Right hindlimb (tissue), 1 donor: ENCODE measurements at places on chromosomes 5 and 9.

DNA sequence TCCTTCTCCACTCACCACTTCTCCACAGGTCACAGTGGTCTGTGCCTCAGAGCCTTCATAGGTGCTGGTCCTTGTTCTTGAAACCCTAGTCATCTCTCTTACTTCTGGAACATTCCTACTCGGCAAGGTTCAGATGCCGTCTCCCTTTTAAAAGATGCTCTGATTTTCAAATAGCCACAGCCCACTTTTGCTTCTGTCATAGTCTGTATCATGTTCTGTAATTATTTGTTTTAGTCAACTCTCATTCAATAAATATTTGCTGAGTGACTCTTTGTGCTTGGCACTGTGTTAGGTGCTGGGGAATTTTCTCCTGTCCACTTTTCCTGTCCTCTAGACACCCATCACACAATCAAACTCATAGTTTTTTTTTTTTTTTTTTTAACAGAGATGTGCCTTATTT lies 181.3 kb upstream of the IL12B start:
- DNase-seq = no peak

DNA sequence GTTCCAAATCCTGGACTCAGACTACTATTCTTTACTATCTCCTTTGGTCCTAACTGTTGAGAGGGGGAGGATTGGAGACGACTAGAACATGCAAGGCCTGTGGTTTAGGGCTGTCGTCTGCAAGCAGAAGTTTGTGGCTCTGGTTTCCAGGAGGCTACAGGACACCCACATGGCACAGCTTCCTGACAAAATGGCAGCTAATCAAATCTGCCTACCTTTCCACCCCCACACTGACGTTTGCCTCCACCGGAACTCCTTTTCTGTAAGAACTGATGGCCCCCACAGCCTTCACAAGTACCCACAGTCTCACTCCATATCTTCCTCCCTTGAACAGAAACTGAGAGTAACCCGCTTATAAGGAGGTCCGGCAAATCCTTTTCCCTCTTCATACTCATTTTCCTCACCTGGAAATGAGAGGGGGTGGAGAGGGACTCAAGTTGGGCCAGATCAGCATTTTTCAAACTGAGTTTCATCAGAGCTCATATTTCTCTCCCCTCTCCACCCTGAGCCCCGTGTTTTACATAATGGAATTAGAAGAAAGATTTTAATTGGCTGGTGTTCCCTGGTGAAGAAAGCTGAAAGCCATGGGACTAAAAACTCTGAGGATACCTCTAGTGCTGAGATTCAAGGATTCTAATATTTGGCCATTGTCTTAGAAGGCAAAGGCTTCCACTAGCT lies 5.2 kb downstream of the SLC31A2 start:
- no peak for DNase-seq

GRCh38 chr9:114285166-114285867 lies 37.6 kb upstream of the ORM1 start:
- DNase-seq = peak; percentile 84

DNA sequence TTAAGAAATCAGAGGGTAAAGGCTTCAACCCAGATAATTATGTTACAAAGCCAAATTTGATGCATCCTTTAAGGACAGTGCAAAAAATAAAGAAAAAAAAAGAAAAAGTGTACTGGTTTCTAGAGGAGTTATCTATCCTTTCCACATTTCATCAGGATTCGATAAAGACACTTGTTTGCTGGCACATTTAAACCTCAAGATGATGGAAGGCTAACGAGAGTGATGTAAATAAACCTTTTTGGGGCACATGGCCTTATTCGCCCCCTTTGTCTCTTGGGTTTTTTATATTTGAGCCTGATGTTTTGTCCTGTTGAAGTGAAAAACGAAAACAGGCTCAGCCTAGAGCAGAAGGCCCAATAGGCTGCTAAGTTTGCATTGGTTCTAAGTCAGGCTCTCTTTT lies 416.5 kb downstream of the TAF11L14 start:
- DNase-seq = no peak

GRCh38 chr5:31096238-31096865 lies 97.1 kb upstream of the CDH6 start:
- no peak for DNase-seq

DNA sequence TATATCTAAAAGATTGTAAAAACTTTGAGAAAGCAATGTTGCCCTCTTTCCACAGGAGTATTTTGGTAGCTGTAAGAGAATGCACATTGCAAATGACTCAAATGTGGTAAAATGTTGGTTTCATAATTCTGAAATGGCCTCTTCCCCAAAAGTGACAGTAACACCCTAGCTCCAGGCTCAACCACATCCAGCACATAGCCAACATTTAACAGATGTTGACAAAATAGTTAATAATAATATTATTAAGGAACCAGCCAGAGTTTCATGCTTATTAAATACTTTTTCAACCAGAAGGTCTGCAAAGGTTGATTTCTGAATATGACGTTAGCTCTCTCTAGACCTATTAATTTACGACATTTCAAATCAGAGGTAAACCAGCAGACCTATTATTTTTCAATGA lies 1.3 kb downstream of the ANXA1 start:
- no peak for DNase-seq

DNA sequence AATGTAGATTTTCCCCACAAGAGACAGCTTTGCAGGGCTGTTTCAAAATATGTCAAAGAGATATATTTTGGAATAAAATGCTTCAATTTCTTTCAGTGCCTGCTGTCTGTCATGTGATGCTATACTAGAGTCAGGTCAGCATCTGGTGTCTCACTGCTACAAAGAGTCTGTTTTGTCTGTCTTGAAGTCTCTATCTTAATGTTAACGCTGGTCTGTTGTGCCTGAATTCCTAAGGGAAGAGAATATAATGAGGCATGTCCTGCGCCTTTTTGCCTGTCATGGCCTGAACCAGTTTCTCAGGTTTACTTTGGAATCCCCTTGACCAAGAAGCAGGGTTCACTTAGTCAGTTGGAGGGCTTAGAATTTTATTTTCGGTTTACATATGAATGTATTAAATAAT lies 176.4 kb downstream of the PDZD2 start:
- DNase-seq = no peak

DNA sequence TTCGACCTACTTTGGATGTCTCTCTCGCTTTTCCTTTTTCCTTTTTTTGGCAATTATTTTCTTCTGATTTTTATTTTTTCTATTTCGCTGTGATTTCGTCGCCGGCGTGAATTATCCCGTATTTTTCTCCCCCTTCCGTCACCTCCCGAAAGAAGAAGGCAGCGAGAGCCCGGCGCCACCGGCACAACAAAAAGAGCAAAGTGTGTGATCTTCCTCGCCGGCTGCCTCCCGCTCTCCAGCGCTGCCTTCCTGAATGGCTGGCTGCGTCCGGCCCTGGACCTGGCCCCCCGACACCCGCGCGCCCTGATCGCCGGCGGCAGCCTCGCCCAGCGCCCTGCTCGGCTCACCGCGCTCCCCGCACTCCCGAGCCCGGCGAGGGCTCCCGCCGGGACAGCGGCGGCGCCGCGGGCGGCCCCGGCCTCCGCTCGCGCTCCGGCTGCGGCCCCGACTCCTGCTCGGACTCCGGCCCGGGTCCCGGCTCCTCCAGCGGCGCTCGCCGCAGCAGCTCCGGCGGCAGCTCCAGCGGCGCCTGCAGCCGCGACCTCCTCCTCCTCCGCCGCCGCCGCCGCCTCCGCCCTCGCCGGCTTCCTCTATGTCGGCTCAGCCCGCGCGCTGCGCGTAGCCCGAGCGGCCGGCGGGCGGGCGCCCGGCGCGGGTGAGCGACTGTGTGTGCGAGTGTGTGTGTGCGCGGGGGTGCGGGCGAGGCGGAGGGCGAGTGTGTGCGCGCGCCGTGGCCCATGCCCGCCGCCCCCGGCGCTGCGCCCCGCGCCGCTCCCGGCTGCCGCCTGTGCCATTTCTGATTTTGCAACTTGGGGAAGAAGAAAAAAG lies 960 bp downstream of the NR2F1 start:
- peak; percentile 66 for DNase-seq

DNA sequence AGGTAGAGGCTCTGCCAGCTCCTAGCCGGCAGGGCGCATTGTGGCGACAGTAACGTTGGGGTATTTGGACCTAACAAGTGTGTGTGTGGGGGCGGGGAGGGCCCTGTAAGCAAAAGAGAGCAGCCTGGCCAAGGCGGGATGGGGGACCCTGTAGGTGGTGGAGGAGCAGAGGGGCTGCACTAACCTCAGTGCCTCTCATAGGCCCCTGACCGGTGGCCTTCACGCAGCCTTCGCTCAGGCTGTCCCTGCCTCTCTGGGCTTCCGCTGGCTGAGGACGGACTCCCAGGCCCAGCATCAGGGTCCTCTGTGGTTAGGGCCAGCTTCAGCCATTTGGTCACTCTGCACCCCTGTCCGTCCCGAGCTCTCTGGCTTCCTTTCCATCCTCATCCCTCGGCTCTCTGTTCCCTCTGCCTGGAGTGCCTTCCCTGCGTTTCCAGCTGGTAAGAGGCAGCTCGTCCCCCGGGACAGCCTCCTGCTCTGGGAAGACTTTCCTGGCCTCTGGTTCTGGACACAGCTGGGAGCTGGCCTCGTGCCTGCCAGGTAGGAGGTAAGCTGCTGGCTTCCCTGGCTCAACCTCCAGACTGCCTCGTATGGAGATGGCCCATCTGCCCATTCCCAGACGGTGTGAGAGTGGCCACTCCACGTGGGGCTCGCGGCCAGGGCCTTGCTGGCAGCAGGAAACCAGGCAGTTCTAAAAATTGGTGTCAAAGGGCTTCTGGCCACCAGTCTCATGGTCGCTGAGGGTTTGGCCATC lies 39.3 kb upstream of the PHYKPL start:
- DNase-seq = no peak

DNA sequence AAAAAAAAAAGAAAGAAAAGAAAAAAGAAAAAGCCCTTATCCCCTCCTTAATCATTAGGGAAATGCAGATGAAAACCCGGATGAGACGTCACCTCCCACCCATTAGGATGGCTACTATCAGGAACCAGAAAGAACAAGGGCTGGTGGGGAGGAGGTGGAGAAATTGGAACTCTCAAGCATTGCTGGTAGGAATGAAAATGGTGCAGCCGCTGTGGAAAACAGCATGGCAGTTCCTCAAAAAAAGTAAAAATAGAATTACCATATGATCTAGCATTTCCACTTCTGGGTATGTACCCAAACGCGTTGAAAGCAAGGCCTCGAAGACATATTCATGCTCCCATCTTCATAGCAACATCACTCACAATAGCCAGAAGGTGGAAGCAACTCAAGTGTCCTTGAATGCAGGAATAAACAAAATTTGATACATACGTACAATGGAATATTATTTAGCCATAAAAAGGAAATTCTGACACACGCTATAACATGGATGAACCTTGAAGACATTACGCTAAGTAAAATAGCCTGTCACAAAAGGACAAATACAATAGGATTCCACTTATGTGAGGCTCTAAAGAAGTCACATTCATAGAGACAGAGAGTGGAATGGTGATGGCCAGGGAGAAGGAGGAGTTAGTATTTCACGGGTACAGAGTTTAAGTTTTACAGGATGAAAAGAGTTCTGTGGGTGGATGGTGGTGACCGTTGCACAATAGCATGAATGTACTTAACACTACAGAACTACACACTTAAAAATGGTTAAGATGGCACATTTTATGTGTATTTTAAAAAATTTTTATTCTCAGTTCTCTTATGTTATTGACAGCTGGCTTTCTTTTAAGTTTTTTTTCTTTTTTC lies 166.8 kb upstream of the IER5L start:
- DNase-seq = no peak

GRCh38 chr5:67578011-67578410 lies 381.4 kb upstream of the CD180 start:
- no peak for DNase-seq

DNA sequence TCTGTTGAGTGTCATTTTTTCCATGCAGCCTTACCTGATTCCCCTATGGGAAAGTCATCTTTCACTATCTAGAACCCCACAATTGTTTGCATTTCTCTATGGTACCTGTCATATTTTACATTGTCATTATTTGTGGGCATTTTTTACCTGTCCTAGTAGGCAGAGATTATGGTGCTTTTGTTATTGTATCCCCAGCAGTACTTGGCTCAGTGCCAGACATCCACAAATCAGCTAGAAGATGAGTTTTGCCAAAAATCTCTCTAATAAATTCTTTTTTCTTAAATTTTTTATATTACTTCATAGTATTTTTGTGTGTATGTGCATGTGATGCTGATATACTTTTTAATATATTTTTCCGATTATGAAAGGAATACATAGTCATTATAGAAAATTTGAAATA lies 13.2 kb downstream of the GARNL3 start:
- no peak for DNase-seq

- DNase-seq = no peak
These were observed 43.2 kb downstream of the RGMB start for GRCh38 chr5:98816582-98817222.

DNA sequence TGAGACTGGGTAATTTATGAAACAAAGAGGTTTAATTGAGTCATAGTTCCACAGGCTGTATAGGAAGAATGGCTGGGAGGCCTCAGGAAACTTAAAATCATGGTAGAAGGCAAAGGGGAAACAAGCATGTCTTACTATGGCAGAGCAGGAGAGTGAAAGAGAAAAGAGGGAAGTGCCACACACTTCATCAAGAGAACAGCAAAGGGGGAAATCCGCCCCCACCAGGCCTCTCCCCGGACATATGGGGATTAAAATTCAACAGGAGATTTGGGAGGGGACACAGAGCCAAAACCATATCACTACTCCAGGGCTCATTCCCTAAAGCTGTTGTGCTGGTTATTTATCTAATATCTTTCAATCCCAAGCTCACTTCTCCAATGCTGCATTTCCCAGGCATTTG lies 50.2 kb upstream of the NR3C1 start:
- no peak for DNase-seq

DNA sequence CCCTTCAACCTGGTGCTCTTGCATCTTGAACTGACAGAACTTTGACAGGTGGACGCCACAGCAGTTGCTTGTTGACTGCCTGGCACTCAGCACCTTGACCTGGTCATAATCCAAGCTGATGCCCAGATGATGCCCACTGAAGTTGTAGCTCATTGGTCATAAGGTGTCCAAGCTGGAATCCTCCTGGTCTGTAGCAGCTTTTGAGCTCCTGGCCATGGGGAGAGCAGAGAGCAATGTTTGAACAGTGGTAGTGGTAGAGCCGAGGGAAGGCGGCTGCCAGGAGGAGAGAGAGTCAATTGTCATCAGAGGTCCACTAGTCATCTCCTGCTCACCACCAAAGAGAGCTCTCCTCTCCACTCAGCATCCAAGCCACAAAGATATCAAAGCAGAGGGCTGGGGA lies 23.3 kb downstream of the CSF2 start:
- no peak for DNase-seq

GRCh38 chr5:89246864-89247263 lies 363.9 kb upstream of the MEF2C start:
- no peak for DNase-seq

DNA sequence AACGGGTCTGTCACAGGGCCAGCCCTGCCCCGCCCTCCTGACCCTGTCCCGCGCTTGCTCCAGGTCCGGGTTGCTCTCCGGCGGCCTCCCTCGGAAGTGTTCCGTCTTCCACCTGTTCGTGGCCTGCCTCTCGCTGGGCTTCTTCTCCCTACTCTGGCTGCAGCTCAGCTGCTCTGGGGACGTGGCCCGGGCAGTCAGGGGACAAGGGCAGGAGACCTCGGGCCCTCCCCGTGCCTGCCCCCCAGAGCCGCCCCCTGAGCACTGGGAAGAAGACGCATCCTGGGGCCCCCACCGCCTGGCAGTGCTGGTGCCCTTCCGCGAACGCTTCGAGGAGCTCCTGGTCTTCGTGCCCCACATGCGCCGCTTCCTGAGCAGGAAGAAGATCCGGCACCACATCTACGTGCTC lies 4.2 kb downstream of the B4GALT7 start:
- DNase-seq = no peak

- no peak for DNase-seq
These were observed 1275.0 kb upstream of the CDH9 start for GRCh38 chr5:28313321-28313951.

- no peak for DNase-seq
These were observed 25.7 kb downstream of the TAS2R1 start for GRCh38 chr5:9604416-9604815.

GRCh38 chr5:140321796-140322195 lies 18.9 kb upstream of the PFDN1 start:
- no peak for DNase-seq
